ENCODE measurements at places on chromosomes 11 and 22.

GRCh38 chr11:32751381-32751780, 43.1 kb downstream of the CCDC73 start:
- no peak for DNase-seq

- no peak for DNase-seq
Measured at GRCh38 chr11:76613901-76614300, 56.6 kb downstream of the LRRC32 start.

- DNase-seq: no peak
Measured at GRCh38 chr11:116991491-116991890, 106.7 kb downstream of the SIK3 start.

GRCh38 chr22:24564376-24565058, 8.7 kb downstream of the SNRPD3 start:
- no peak for DNase-seq

DNA sequence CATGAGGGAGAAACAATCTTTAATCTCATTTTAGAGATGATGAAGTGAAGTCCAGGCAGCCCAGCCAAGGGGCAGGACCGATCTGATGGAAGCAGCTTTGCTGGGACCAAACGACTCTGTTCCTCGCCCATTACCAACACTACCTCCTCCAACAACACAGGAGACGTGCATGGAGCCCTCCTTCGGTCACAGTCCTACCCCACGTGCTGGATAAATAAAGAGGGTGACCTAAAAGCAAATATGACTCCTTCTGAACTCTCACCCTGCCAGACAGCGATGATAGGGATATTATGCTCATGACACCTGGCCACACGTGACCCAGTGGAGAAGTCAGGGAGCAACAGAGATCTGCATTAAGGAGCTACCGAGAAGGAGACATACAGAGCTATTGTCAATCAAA, 26.0 kb downstream of the SCGB1A1 start:
- no peak for DNase-seq

GRCh38 chr11:44143987-44144909, 48.8 kb downstream of the EXT2 start:
- no peak for DNase-seq

GRCh38 chr11:416757-417621, 2.2 kb upstream of the SIGIRR start:
- DNase-seq: no peak

DNA sequence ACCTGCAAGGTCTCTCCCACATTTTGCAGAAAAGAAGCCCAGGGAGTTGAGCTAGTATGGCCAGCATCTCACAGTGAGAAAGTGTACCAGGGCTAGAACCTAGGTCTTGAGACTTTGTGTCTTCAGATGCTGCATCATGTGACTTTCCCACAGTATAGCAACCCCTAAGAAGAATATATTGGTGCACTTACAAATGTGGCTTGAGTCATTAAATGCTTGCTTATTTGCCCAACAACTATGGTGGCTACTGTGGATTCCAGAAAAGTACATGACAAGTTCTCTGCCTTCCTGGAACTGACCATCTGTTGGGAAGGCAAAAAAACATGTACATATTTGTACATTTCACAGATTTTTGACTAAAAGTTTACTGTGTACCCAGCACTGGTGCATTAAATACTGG, 55.0 kb downstream of the POLD3 start:
- DNase-seq: no peak

GRCh38 chr11:118537409-118537980, 6.5 kb downstream of the TMEM25 start:
- no peak for DNase-seq

- DNase-seq: no peak
Measured at GRCh38 chr11:283405-284104, 5.3 kb downstream of the NLRP6 start.

- no peak for DNase-seq
Measured at GRCh38 chr11:125454047-125454446, 42.0 kb downstream of the FEZ1 start.

GRCh38 chr11:69301081-69301454, 7.1 kb downstream of the MYEOV start:
- DNase-seq: no peak

DNA sequence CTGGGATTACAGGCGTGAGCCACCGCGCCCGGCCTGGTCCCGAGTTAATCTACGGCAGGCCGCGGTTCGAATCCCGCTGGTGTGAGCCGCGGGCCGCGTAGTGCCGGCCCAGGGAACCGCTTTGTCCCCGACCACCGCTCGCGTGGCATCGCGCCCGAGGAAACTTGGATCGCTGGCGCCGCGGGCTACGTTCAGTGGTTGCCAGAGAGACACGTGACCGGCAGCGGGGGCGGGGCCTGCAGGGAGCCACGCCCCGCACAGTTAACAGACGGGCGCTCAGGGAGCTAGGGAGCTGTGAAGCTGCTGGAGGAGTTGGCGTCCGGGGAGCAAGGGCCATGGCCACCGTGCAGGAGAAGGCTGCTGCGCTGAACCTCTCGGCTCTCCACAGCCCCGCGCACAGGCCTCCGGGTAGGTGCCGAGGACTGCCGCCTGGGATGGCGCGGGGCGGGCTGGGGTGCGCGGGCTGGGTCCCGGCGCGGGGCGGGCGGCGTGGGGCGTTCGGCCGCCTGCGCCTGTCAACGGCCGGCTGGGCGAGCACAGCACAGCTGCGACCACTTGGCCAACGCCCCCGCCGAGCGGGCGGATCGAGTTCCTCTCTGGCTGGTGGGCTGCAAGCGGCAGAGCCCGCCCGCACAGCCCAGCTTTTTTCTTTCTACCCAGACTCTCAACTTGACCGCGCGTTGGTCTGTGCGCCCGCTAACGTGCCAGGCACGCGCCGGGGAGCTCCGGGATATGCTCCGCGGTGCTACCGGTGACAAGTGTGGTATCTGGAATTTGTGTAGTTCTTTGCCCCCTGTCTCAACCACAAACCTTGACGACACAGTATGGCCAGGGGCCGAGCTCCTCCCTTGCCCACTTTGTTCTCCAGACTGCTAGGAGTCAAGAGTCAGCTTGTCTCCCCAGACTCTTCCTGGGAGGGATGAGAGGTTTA, at the start of gene DEPDC7:
Gene DEPDC7 (plus strand): TSS at position 258 of the 931 bp plus-strand sequence. CDS start 78 bp downstream, at position 336.
- no peak for DNase-seq

DNA sequence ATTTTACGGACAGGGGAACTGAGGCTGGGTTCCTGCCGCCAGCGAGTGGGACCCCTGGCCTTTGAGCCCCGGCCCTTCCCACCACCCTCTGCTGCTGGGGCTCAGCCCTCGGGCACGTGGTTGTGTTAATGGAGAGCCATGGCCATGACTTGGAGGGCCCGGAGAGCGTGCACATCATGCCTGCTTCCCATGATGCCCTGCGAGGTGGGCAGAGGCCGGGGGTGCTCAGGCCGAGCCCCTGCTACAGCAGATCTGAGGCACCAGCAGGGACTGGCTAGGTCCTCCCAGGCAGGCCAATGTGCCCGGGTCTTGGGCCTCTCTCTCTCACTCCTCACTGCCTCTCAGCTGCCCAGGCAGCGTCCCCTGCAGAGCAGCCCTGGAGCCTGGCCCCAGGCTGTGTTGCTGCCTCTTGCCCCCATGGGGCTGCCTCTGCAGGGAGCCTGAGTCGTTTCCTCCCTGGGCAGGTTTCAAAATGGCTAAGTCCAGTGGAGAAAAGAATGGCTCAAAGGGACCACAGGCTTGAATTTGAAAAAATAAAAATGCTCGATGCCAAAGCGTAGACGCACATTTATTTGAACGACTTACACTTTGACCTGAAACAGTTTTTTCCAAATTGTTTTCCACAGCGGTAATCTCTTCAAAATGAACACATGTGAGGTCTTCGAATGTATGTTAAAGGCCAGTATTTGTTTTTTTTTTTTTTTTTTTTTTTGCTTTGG, 72.6 kb upstream of the CLDN5 start:
- no peak for DNase-seq

DNA sequence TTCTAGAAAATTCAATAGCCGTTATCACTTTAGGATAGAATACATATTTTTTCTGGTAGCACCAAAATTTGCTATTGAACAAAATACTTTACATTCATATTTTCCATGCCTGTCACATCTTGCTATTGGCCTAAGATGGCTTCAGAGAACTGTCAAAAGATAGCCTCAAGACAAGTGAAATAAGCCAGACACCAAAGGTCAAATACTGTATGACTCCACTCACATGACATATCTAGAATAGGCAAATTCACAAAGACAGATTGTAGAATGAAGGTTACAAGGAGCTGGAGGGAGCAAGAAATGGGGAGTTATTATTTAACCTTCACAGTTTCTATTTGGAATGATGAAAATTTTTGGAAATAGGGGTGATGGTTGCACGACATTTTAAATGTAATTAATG, 223.7 kb upstream of the ZC3H12C start:
- DNase-seq: no peak

DNA sequence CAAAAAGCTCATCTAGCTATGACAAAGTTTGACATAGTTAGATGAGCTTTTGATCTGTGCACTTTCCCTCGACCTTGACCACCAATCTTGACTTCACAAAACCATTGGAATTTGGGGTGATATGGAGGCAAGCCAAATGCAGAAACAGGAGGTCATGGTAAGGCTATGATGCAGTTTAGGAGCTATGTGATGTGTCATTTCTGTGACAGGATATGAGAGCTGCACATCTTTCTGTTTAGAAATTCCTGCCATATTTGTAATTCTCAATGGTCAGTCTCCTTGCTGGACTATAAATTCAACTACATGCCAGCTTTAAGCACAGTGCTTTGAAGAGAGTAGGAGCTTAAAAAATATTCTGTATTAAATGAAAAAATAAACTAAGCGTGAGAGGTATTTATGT, 12.9 kb downstream of the OR51B6 start:
- no peak for DNase-seq

DNA sequence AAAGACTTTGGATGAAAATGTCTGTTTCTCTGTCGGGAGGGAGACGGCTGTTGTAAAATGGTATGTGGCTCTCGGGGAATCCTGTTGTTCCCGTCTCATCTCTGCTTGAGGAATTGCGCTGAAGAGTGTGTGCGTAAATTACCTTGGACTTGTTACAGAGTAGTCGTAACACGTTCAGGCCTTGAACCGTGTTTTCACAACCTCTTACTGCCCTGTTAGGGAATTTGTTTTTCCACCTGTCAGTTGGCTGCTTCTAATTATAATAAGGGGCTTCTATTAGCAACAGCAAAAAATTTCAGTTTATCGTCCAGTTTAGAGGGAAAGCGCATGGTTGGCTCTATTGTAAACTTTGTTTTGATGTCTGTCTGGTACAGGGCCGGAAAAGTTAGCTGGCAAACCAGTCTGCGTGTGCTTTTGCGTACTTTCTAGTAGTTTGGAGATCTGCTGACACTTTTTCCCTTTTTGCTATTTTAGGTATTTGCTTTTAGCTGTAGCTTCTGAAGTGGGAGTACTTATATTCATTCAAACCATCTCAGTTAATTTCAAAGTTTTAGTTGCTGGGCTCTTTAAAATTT, 1.5 kb downstream of the HIPK3 start:
- DNase-seq: peak; percentile 77

- no peak for DNase-seq
Measured at GRCh38 chr11:111765320-111765983, 737 bp downstream of the PPP2R1B start.

DNA sequence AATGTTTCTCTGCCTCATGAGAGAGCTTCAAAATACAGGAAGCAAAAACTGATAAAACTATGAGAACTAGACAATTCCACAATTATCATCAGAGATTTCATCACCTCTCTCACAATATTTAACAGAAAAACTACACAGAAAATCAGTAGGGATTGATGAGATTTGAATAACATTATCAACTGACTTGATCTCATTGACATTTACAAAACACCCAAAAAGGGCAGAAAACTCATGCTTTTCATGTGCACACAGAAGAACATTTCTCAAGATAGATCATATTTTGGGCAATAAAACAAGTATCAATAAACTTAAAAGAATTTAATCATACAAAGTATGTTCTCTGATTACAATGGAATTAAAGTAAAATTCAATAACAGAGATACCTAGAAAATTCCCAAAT, 35.6 kb downstream of the BTBD10 start:
- DNase-seq: no peak

DNA sequence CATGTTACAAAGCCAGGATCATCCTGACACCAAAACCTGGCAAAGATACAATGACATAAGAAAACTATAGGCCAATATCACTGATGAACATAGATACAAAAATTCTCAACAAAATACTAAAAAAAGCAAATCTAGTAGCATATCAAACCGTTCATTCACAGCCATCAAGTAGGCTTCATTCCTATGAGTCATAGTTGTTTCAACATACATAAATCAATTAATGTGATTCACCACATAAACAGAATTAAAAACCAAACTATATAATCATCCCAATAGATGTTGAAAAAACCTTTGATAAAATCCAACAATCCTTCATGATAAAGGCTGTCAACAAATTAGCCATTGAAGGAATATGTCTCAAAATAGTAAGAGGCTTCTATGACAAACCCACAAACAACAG, 1007.2 kb upstream of the RAG2 start:
- DNase-seq: no peak

DNA sequence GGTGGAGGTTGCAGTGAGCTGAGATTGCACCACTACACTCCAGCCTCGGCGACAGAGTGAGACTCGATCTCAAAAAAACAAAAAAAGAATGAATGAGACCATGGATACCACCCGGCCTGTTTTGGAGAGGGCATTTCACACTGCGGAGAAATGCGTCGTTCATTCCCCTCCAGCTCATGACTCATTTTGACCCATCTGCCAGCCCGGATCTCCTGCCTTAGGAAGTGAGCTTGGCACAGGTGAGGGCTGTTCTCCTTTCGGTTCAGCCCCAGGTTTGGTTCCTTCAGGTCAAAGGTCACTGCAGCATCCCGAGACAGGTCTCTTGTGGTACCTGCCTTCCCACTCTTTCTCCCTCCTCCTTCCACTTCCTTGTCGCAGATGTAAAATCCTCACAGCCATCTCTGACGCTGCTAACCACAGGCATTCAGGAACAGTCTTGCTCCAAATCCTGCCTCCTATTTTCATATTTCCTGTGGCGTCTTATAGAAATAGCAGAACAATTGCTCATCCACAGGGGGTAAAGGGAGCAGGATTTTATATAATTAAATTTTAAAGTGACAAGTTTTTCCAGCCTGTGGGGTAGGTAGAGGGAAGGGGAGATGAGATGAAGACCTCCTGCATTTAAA, 517.9 kb downstream of the NTM start:
- no peak for DNase-seq

Data from NAMALWA (cell line).